ENCODE measurements at places on chromosomes 4 and X. TPM values are rescaled to one million over a fixed set of nuclear protein-coding genes. Genes with fewer than 3 reads are reported as not detected.

The PRIMPOL gene
- 29.7 TPM for total RNA-seq

The CENPVL1 gene
- total RNA-seq = 2.5 TPM

The GPR101 gene
- total RNA-seq = not detected

The IBSP gene
- not detected for total RNA-seq

The MCTS1 gene
- 32.2 TPM for total RNA-seq

The CAPN6 gene
- 0.31 TPM for total RNA-seq

The METAP1 gene
- 45.1 TPM for total RNA-seq

The BEX4 gene
- 79.8 TPM for total RNA-seq

The GRIA2 gene
- 617 TPM for total RNA-seq

The CT45A3 gene
- total RNA-seq = not detected
